ENCODE measurements at places on chromosomes 13 and 19. TPM values are rescaled to one million over a fixed set of nuclear protein-coding genes. Genes with fewer than 3 reads are reported as not detected.

- DNase-seq, result no peak
Measured at GRCh38 chr19:52898101-52898500, 666 bp upstream of the ZNF320 start.

- no peak for DNase-seq
Measured at GRCh38 chr13:28607187-28607955, 51.6 kb upstream of the POMP start.

DNA sequence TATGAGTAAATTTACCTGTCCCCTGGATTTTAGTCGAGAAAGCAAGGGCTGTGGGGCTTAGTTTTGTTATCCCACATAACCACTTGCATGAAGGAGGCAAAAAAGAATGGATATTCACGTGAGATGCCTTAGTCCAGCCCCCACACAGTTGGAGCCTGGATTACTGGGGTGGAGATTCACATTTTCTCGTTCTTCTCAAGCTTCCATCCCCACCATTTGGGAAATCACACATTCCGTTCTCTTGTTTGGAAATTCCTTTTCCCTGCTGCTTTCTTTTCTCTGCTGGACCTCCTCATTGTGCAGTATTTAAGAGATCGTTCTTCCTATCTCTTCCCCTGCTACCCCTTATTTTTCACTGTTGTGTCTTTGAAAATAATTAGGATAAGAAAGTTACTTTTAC is 45.1 kb upstream of the FARP1 start:
- DNase-seq, result no peak

DNA sequence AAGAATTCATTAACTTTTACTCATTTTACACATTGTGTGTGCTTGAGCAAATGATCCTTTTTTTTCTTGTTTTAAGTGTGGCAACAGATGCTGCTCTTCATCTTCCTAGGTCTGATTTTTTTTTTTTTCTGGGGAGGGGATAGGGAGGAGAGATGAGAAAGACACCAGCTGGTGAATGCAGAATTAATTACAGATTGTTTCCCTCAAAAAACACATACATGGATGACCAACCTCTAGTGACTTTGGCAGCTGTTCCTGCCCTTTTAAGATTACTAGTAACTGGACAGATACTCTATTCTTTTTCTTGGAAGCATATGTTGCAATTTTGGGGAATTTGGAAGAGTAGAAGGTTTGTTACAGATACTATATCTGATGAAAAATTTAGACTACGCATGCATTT is 103.6 kb upstream of the MYO16 start:
- no peak for DNase-seq

DNA sequence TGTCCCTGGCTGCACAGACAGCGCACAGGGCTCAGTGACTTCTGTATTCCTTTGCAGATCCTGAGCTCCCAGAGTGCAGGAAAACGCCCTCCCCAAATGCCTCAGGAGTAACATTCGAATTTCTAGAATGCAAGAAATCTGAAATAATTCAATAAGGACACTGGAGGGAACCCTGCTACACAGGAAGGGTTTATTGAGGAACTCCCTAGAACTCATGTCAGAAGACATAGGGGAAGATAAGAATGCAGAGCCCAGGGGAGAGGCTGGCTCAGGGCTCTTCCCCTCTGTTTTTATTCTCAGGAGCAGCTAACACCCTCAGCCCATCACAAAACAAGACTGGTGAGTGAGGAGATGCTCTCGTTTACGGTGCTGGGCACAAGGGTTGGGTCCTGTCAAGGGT is 6.8 kb downstream of the LILRA1 start:
- DNase-seq, result no peak

GRCh38 chr13:92727118-92727517 is 499.5 kb upstream of the GPC6 start:
- no peak for DNase-seq

DNA sequence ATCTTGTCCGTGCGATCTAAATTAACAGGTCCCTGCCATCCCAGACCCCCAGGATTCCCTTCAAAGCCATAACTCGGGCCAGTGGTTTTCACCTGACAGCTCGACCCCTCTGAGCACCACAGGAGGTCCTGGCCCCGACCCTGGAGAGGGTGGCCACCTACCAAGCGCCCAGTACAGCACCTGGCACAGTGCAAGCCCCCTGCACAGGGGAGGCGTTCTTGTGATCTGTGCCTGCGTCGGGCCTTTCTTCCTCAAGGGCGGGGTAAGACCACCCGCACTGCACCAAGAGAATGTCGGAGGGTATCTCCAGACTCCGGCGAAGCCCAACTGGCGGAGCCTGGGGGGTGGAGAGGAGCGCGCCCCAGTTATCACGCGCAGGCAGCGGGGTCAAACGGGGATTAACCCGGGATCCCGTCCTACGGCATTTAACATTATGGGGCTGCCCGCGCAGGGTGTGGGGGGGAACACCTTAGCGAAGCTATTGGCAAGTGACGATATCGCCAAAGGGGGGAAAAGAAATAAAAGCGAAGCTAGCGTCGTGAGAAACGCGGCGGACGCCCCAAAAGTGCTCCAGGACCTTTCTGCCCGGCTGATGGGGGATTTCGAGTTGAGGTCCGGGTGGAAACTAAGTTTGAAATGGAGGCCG is 1.3 kb upstream of the HNRNPL start:
- peak; percentile 63 for DNase-seq

GRCh38 chr19:52993342-52994178 is 20.2 kb upstream of the ERVV-1 start:
- DNase-seq, result peak; percentile 78

Gene THSD8
- not detected for polyA plus RNA-seq

Gene AKAP11
- polyA plus RNA-seq, result 3.2 TPM

Data from CD8-positive, alpha-beta memory T cell (primary cell).